Gastroesophageal sphincter (tissue), 4 donors: ENCODE measurements at places on chromosomes 11 and 22. TPM values are rescaled to one million over a fixed set of nuclear protein-coding genes. Genes with fewer than 3 reads are reported as not detected.

MYRF gene
- 0.78 TPM for total RNA-seq

HEPN1 gene
- 0.67 TPM for total RNA-seq

DNA sequence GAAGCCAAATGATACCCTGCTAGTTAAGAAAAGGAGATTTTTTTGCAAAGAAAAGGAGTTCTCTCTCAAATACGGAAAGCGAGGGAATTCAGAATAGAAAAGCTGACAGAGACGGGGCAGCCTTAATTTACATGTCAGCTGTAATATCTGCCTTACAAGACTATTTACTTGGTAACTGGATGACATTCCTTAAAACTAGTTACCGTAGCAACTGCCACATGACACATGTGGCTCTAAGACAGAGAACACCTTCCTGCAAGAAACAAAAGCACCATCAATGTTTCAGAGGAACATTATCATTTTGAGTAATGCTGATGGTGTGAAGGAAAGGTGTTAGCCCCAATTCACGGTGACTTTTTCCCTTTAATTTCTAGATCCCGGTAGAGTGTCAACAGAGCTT lies 222.1 kb downstream of the LRRC4C start:
- ATAC-seq: no peak

DNA sequence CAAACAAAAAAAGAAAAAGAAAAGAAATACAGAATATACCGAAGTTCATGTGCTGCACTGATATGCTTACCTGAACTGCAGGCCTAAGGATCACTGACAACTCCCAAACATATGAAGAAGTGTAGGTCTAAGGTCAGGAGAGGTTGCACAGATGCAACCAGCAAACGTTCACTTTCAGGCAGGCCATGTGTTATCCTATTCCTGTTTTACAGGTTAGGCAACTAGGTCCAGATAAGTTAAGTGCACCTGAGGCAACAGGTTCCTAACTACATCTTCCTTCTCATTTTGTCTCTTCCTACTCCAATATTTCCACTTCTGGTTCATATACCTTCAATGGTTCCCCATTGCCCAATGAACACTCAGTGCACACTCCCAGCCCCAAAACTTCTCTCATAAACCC lies 15.1 kb downstream of the PI4KA start:
- no peak for ATAC-seq

DNA sequence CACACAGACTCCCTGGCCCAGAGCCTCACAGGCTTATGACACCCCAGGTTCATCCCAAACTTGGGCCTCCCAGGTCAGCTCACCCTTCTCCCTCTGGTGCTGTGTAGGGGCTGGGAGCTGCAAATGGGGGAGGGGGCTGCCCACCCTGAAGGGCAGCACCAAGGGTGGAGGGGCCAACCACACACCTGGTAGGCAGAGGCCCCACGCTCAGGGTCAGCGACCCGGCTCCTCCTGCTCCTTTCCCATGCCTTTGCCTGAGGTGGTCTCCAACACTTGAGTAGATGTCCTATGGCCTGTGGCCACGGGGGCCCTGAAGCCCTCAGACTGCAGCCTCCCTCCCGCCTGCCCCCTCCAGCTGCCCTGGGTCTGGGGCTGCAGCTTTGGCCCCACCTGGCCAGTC lies 3.4 kb downstream of the DGCR6 start:
- ATAC-seq: no peak

DNA sequence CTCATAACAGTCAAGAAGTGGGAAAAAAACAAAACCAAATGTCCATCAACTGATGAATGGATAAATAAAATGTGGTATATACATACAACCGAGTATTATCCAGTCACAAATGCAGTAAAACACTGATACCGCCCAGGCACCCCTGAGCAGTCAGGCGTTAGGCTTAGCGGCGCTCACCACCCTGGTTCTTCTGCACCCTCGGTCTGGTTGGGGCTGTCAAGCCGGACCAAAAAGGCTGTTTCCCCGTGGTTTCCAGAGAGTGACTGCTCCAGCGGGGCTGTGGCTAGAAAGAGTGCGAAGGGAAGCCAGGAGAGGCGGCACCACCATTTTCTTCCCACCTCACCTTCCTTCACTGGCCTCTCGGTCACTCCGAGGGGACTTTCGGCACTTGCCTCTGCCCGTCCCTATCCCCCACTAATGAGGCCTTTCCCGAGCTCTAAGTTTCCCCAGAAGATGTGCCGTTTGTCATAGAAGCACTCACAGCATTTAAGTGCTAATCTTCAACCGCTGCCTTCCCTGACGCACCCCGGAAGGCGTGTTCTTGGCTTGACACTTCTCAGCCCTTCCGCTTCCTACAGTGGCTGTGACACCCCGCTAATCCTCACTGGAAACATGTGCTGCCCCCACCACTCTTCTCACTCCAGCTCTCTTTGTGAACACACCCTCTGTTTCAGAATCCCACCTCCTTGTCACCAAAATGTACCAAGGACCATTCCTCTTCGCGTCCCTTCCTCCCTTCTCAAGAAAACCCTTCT lies 42.4 kb downstream of the FCHSD2 start:
- no peak for ATAC-seq

DNA sequence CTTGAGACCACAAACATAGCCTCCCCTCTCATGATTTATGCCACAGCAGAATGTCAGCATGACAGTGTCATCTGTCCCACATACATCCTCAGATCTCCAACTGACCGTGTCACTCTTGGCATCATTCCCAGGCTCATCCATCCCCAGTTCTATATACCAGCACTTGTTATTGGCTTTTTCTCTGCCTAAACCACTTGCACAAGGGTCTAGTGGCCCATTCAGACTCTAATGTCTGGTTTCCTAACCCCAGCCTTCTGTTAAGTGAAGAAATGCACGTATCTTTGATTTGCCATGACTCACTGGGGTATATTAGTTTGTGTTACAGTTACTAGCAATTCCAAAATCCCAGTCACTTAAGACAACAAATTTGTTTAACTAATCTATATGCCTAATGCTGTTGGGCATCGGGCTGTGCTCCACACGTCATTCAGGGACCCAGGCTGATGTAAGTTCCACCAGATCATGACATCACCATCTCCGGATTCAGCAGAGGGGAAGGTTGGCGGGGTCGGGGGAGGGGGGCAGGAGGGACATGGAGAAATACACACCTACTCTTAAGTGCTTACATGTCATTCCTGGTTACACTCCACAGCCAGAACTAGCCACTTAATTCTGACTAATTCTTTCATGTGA lies 517.4 kb downstream of the BUD13 start:
- ATAC-seq: no peak

PRG2 gene
- total RNA-seq: not detected

CRYAB gene
- total RNA-seq: 440 TPM

FOLH1 gene
- total RNA-seq: not detected

- no peak for ATAC-seq
Observed at GRCh38 chr11:108144615-108145014, 23.2 kb downstream of the ACAT1 start.

GRCh38 chr11:131859538-131860210 lies 489.3 kb downstream of the NTM start:
- no peak for ATAC-seq

GRCh38 chr11:99513368-99513767 lies 492.6 kb downstream of the CNTN5 start:
- ATAC-seq: no peak

- no peak for ATAC-seq
Observed at GRCh38 chr11:134521001-134521400, 109.0 kb upstream of the B3GAT1 start.

OR5P2 gene
- not detected for total RNA-seq

DNA sequence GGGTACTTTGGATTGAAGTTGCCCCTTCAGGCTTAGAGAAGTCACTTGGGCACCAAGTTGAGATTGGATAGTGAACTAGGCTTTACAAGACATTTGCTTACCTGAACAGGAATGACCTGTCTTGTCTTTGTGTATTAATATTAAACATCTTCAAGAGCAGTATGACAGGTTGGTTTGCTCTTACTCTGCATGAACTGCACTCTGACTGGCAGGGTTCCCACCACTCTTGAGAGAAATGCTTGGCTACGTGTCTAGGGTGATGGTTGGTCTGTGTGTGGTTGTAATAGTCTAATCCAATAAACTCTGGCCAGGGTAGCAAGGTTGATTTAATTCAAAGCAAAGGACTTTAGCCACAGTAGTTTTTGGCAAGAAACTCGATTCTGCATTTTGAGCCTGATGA lies 20.1 kb upstream of the SPTBN2 start:
- no peak for ATAC-seq

GRCh38 chr22:32222991-32223390 lies 18.1 kb upstream of the RFPL2 start:
- no peak for ATAC-seq

- no peak for ATAC-seq
Observed at GRCh38 chr22:39132871-39133524, 19.5 kb downstream of the CBX7 start.

ZDHHC8 gene
- total RNA-seq: 14.8 TPM

FIBIN gene
- 97.6 TPM for total RNA-seq

SLC1A2 gene
- total RNA-seq: 1.5 TPM

DNA sequence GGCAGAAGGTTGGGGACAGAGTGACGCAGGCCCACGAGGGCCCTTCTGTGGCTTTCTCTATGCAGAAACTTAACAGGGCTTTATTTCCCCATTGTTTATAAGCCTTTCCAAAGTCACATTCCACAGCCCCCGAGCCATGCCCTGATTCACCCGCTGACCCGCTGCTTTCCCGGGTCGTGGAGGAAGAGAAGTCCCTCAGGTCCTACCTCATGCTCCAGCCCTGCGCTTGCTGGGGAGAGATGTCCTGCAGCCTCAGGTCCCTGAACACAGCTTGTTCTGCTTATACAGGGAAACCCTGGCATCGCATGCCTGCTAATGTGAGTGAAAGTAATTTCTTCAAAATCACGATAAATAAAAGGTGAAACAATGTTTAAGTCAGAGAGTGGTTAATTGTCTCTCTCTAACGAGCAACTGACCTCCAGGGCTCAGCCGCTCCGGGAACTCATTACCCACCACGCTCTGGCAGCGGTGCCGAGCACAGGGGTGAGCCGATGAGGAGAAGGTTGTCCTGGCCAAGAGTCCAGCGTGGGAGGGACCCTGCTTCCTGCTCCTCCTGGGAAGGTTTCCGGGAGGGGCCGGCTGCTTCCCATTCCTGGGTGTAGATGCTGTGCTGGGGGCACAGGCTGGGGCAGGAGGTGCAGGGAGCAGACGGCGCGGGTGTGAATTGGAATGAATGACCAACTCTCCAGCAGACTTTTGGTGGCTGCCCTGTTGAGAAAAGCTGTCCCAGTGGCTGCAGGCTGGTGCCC lies 595.2 kb downstream of the BRD1 start:
- ATAC-seq: no peak

KCNE3 gene
- total RNA-seq: 5.9 TPM

DNA sequence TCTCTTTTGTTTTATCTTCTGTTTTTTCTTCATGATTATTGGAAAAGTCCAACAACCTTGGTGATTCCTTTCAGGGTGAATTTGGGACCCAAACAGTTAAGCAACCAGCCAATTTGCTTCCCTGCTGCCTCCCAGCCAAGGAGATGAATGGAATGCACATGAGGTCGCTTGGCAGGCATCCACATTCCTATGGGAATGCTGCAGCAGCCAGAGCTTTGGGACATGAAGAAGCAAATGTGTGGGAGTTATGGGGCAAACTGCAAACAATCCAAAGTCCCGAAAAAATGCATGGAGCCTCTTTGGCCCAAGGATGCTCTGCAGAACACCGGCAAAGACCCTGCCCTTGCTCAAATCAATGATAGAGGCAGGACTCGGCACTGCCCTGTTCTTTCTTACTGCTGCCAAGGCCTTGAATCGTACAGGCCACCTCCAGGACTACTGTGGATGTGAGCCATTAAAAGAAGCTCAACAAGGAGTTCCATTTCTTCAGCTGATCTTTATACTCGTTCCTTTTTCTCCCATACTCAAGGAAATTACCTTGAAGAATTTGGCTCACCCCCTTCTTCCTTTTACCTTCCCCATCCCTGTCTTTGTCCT lies 117.3 kb upstream of the TEAD1 start:
- peak; percentile 82 for ATAC-seq

DNA sequence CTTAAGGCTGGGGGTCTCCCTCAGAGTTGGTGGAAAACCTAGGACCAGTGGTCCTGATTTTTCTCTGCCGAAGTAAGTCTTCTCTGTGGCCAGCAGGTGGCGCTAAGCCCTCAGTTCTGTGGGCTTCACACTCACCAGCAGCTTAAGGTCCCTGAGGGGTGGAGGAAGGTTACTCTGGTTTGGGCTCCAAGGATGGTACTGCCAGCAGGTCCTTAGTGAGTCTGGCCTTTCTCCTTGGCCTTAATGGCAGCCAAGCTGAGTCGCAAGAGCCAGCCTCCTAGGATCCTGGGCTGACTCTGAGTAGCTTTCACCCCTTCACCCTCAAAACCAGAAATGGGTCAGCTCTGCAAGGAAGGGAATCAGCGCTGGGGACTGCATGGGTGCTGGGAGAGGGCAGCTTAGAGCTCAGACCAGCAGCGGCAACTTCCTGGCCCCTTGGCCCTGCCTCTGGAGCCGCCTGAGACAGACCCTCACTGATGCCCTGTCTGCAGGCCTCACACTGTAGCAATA lies 4.4 kb downstream of the KCNJ11 start:
- ATAC-seq: peak; percentile 48

- ATAC-seq: no peak
Observed at GRCh38 chr22:26621663-26622062, at the start of gene CRYBA4. Gene CRYBA4, plus strand, starts transcription at chr22:26621963. Its CDS starts 634 bp downstream, at chr22:26622597.

GRCh38 chr11:58003036-58003435 lies 20.6 kb upstream of the OR9Q1 start:
- ATAC-seq: no peak

GRCh38 chr11:65186701-65187100 lies 5.0 kb downstream of the CAPN1 start:
- no peak for ATAC-seq

- ATAC-seq: no peak
Observed at GRCh38 chr11:29676993-29677392, 339.8 kb downstream of the KCNA4 start.

GRCh38 chr22:46064966-46065666 lies 85.2 kb upstream of the PPARA start:
- no peak for ATAC-seq

HBG1 gene
- total RNA-seq: not detected

PATE4 gene
- not detected for total RNA-seq

APLP2 gene
- total RNA-seq: 463 TPM

DNA sequence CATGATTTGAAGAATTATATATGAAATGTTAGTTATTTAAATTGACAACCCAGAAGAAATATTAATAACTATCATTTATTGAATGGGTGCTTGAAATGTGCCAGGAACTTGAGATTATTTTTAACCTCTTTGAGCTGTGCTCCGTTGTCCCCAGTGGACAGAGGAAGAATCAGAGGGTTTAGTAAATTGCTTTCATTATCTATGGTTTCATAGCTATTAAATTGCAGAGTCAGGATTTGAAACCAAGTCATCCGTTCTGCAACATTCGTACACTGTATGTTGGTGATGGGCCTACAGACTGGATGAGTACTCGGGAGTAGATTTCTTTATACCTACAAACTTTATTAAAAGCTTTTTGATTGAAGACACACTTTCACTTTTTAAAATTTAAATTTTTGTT lies 4.9 kb downstream of the HSD17B12 start:
- no peak for ATAC-seq

DNA sequence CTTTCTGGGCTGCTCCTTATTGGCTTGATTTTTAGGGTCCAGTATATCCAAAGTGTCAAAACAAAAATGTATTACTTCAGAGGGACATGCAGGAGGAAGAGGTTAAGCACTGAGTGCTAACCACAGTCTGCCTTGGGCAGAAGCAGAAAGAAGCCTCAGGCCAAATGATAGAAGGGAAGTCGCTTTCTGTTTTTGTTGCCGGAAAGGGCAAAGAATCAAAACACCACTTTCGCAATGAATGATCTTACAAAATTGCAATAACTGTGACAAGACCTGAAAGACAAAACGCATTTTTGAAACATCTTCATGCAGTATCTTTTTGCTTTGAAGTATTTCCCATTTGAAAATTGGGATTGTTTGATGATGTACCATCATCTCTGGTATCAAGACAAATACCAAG lies 70.1 kb upstream of the PICALM start:
- peak; percentile 34 for ATAC-seq

PRSS23 gene
- 61.2 TPM for total RNA-seq
